Mammary epithelial cell (primary cell): ENCODE measurements at places on chromosomes 5 and 9. TPM values are rescaled to one million over a fixed set of nuclear protein-coding genes. Genes with fewer than 3 reads are reported as not detected.

GRCh38 chr5:158303883-158304282 lies 444.9 kb upstream of the CLINT1 start:
- no peak for DNase-seq

DNA sequence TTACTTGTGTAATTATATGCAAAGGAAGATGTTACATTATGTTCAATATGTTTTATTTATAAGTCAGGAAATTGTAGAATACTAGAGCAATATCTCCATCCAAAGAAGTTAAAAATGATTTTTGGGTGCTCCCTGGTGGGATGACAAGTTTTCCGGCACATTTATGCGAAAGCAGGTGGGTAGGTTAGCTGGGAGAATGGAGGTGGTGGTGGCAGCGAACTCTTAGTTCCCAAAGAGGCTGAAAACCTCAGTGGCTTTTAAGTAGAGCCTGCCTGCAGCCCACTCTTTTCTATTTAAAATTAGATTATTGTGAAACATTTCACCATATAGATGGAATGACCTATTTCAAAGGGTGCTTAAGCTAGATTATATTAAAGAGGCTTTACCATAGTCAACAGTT lies 51.8 kb downstream of the ANKRD33B start:
- DNase-seq = no peak

DNA sequence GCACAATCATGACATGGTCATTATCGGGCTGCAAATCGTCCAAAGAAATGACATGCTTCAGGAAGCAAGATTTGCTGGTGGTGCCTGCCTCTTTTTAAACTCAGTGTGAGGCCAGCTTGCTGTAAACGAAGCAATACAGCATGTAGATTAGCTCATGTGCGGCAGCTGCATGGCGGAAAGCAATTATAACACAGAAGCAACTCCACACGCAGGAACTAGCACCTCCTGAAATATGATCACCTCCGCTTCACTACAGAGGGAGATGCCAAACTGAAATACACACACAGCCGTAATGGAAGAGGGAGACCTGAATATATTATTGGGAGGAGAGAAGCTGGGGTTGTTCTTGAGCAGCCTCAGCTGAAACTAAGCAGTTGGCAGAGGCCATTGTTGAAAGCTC lies 312.5 kb downstream of the PSAT1 start:
- no peak for DNase-seq

DNA sequence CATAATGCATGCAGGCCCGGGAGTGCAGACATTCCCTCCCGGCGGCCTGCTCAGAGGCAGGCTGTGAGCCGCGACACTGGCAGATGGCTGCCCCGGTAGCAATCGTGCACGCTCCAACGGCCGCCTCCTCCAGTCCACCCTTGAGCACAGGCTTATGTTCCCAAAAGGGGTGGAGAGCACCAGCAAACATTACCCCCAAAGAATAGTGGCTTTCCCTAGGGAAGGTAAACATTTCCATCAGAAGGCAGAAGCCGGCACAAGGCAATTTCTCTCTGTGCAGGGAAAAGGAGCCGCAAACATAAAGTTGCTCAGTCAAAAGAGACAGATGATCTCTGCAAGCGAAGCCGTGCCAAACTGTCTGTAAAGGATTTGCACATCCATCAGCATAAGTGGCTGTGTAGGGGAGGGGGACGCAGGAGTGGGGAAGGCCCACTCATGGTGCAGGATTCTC lies 92.5 kb downstream of the SIL1 start:
- no peak for DNase-seq

- DNase-seq = no peak
Observed at GRCh38 chr9:113608082-113608685, 144.7 kb downstream of the RGS3 start.

FOXD1 gene
- polyA plus RNA-seq = 4.3 TPM

DNA sequence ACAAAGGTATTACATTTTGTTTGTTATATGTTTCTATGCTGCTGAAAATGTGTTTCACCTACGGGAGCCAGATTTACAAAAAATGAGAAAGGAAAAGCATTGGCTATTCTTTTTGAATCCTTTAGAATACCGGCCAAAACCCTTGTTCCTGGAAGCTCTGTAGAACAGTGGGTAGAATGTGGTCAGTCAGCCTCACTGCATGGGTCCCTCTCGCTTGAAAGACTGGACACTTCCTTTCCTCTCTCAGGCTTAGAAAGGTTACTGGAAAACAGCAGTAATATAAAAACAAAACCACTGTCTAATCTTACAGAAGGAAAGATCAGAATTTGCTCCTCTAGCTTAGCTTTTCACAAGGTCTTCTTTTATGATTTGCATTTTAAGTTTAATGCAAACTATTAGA lies 45.1 kb downstream of the OSTF1 start:
- DNase-seq = no peak

WDR31 gene
- polyA plus RNA-seq = 1.3 TPM

DNA sequence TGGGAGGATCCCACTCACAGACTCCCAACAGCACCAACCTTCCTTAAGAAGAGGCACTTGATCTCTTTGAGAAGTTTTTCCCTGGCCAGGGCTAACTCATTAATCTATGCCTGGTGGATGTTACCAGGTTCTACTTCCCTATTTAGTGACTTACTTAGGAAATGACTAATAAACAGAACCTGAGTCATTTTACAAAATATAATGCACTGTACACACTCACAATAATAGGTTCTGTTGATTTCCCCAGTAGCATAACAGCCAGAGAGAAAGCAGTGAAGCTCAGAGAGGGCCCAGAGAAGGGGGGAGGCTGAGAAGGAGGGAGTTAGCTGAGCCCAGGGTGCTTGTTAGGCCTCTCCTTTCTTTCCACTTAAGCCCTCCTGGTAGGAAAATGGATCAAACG lies 27.1 kb downstream of the FRMD3 start:
- DNase-seq = peak; percentile 51

ANXA2R gene
- 0.07 TPM for polyA plus RNA-seq

DNA sequence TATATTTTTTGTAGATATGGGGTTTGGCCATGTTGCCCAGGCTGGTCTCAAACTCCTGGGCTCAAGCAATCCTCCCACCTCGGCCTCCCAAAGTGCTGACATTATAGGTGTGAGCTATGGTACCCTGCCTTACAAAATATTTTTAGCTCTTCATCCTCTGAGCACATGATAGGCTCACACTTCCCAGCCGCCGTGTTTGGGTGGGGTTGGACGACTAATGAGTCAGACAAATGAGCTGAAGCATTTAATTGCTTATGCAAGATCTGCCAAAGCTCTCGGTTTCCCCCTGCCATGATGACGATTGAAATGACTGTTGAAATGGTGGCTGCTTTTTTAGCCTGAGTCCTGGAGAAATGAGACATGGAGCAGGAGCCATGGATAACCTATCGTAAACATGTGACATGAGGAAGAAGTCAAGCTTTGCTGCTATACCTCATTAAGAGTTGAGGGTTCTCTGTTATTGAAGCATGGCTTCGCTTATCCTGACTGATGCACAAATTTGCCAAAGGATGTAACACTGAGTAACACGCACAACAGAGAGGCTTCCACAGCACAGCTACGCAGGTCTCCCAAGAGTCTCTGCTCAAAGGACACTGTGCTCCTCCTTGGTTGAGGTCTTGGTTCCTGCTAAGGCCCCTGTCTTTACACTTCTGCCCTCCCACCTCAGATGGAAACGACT lies 48.2 kb upstream of the GFPT2 start:
- no peak for DNase-seq

DNA sequence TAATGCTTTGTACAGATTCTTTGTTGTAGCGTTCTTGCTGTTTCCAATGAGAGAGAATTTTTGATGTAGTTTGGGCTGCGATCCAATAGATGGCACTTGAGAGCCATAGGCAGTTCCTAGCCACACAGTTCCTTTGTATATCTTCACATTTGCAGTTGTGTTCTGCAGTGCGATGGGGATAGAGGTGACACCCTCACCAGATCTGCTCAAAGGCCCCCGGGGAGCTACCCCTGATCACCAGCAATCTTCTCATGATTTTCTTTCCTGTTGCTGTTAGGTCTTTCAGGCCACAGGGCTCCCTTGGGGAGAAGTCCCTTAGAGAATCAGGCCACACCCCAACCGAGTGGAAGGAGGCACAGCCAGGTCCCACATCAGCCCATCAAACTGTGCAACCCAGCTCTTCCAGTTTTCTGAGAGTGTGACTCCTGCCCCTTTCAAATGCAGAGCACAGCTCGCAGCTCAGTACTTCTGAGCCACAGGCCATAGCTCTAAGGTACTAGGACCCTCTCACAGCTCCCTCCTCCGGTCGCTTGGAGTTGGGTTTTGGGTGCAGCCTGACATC lies 353.7 kb downstream of the SLCO4C1 start:
- peak; percentile 16 for DNase-seq

DNA sequence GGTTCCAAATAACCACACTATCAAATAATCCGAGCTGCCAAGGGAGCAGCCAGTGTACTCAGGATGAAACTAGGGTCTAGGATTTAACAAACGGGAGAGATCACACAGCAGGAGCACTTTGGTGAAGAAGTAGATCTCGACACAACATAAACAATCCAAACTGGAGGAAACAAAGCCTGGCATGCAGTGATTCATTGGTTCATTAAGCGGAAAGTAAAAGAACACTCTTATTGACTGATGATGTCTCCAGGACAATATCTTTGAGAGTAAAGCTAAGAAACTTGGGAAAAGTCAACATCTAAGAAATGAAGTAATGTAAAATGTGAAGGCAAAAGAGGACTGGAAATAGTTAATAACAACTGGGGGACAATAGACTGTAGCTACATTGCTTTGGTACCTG lies 1478.3 kb upstream of the CDH9 start:
- no peak for DNase-seq

GRCh38 chr5:154010660-154011059 lies 28.1 kb downstream of the FAM114A2 start:
- no peak for DNase-seq

CD74 gene
- polyA plus RNA-seq = 7.4 TPM

GRCh38 chr9:122261469-122261881 lies 3.2 kb downstream of the RBM18 start:
- peak; percentile 58 for DNase-seq

GRCh38 chr5:54295651-54296276 lies 14.6 kb downstream of the ARL15 start:
- DNase-seq = no peak

CTXN3 gene
- polyA plus RNA-seq = not detected

DNA sequence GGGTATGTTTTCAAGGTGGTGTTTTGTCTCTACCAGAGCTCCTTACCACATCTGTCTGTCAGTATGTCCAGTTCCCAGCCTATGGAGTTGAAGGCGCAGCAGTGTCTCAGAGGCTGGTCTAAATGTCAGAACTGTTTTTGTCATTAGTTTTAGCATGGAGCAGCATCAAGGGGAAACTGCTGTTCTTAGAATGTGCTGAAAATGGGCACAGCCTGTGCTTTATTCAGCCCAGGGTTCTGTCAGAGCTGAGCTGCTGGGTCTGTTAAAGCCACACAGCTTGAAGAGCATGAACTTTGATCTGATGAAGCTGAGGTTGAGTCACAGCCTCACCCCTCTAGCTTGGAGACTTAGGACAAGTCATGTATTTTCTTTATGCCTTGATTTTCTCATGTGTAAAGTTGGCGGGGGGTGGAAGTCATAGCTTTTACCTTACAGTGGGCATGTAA lies 71.9 kb downstream of the RALGPS1 start:
- peak; percentile 44 for DNase-seq

GRCh38 chr5:66477596-66477995 lies 118.6 kb upstream of the MAST4 start:
- DNase-seq = no peak

DNA sequence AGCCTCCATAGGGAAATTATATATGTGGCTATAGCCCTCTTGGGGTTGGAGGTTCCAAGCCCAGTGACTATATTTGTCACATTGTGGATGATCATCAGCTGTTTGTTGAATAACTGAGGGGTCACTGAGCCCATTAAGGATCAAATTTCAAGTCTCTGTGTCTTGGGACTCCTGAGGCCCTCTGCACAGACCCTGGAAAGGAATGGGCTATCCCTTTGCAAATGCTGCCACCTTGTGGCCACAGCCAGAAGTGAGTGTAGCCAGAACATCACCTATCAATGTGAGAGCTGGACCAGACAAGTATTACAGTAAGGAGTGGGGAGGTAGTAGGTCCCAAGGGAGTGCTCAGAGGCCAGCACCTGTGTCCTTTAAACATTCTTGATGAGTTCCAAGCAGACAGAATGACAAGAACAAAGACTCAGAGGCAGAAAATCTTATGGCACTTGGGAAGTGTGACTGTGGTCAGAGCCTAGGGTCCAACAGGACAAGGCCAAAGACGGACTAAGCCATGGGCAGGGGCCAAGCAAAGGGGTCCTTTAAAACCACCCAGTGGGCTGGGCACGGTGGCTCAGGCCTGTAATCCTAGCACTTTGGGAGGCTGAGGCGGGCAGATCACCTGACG lies 8.2 kb downstream of the RPP25L start:
- peak; percentile 54 for DNase-seq

DNA sequence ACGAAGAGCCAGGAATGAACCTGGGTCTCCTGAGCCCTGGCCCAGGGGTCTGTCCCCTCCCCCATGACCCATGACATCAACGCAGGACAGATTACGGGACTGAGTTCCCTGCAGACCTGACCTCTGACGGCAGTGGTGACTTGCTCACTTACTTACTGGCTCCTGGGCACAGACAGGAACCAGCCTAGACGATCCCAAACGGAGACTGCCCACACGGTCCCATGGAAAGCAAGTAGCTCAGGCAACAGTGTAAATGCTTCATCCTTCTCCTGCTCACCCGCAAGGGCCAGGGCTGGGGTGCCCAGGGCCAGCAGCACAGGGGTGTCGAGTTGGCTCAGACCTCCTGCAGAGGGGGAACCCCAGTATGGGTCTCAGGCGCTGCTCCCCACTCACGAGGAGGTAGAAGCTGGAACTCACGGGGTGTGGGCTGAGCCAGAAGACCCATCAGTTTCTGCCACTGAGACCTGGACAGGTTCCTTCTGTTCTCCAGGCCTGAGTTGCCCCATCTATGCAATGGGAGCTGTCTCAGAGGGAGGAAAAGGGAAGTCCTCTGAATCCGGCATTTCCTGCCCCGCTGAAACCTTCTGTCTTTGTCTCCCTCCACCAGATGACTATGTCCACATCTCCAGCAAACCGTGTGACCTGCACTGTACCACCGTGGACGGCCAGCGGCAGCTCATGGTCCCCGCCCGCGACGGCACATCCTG lies 5.6 kb downstream of the ADAMTSL2 start:
- no peak for DNase-seq

IL13 gene
- not detected for polyA plus RNA-seq

DNA sequence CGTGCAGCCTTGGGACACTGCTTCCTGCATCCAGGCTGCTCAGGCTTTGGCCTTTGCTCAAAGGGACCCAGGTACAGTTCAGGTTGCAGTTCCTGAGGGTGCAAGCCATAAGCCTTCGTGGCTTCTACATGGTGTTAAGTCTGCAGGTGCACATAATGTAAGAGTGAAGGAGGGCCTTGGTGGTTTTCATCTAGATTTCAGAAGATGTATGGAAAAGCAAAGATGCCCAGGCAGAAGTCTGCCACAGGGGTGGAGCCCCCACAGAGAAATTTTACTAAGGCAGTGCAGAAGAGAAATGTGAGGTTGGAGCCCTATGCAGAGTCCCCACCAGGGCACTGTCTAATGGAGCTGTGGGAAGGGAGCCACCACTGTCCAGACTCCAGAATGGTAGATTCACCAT lies 200.9 kb downstream of the ICE1 start:
- DNase-seq = no peak

GRCh38 chr5:170484847-170485615 lies 18.8 kb upstream of the KCNIP1 start:
- no peak for DNase-seq
